ENCODE measurements at places on chromosomes 2 and 18.

DNA sequence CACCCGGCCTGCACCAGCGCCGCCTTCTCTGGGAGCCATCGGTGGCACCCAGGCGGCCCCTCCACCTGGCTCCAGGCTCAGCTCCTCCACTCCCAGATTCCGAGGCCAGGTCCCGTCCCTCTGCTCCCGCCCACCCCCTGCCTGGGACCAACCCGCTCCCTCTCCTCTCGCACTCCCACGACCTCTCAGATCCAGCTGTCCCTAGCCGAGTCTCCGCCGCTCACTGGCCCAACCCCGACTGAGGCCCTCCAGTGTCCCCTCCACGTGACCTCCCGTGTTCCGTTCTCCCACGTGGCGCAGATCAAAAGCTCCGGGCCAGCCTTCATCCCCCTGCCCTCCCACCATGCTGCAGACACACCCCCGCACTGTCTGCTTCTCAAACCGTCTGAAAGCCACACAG is 14.4 kb upstream of the SALL3 start:
- DNase-seq = no peak

DNA sequence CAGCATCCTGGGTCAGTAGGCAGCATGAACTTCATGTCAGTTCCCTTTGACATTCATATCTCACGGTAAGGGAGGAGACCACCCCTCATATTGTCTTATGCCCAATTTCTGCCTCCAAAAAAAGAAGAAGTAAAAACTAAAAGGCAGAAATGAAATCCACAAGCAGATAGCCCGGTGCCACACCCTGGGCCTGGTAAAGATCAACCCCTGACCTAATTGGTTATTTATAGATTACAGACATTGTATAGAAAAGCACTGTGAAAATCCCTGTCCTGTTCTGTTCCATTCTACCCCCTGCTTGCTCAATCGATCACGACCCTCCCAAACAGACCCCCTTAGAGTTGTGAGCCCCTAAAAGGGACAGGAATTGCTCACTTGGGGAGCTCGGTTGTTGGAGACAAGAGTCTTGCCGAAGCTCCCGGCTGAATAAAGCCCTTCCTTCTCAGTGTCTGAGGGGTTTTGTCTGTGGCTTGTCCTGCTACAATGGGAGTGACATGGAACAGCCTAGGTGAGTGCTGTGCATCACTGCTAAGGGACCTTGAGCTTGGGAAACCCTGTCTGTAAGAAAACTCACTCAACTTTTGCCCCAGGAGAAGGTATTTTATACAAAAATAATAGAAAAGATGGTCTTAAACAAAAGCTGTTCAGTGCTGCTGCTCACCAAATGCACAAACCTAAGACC is 11.1 kb downstream of the NDUFV2 start:
- DNase-seq = no peak

- DNase-seq = peak; percentile 37
These were observed at the start of gene SPR for GRCh38 chr2:72887032-72887739. SPR (plus strand) TSS chr2:72887408; CDS start chr2:72887433, 25 bp downstream.

DNA sequence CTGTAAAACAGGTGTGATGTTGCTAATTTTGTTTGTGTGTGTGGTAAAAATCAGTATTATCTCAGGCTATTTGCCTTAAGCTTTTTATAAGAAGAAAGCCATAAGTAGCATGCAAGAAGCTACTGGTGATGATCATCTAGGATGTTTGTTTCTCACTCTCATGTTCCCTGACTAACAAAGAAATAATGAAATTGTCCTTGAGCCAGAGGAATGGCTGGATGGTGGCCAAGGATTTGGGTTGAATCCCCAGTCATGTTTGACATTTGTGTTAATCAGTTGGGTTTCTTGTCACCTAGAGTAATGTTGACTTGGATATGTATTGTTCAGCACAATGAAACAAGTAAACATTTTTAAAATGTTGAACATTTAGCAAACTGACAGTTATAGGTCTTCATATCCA is 496.8 kb upstream of the ZEB2 start:
- no peak for DNase-seq

GRCh38 chr2:176892676-176893226 is 319.8 kb upstream of the HNRNPA3 start:
- no peak for DNase-seq

GRCh38 chr18:55857409-55857808 is 269.4 kb upstream of the TCF4 start:
- no peak for DNase-seq

DNA sequence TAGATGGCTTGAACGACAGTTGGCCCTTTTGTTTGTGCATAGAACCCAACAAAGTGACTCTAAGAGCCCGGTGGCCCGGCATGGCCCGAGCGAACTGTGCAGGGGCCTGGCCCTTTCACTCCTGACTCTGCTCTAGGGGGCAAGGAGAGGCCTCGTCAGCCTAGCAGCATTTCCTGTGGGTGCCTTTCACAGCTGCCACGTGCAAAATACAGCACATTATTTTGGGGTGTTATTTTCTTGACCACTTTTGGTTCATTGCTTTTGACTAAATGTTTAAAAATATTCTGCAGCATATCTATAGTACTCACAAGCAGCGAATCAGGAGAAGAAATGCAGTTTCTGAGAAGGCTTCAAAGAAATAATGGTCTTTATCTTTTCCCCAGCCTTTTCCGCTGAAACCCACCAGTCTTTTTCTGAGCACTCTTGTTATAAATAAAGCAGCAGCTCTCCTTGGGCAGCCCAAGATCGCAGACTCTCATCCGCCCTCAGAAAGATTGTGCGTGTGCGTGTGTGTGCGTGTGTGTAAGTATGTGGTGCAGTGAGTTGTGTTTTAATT is 31.3 kb downstream of the DGKD start:
- DNase-seq = no peak

DNA sequence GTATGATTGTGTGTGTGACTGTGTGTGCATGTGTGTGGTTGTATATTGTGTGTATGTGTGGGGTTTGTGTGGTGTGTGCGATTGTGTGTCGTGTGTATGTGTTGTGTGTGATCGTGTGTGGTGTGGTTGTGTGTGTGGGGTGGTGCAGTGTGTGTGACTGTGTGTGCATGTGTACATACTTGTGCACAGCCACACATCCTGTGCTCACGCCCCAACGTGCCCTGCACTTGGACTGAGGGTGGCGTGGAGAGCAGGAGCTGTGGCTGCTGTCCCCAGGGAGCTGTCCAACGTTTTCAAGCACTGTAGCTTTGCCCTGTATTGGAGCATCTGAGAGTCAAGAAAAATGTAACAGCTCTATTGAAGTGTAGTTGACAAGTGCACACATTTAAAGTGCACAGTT is 243.2 kb upstream of the HDAC4 start:
- DNase-seq = peak; percentile 28

DNA sequence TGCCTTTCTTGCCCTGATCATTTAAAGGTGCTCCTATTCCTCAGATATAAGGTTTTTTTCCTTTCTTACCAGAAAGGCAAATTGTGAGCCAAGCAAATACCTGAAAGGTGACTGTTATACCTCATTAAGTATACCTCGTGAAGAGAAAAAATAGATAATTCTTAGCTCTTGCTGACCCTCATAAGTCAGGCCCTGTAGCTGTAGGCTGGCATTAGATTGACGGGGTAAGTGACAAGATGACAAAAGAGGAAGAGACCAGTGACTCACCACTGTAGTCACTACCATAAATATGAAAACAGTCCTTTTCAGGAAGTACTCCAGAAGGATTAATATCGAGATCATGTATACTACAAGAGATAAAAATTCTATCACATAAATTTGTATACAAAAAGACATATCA is 104.6 kb downstream of the PTPN4 start:
- DNase-seq = no peak

GRCh38 chr2:174682578-174683391 is 81.5 kb downstream of the CHRNA1 start:
- DNase-seq = peak; percentile 59

DNA sequence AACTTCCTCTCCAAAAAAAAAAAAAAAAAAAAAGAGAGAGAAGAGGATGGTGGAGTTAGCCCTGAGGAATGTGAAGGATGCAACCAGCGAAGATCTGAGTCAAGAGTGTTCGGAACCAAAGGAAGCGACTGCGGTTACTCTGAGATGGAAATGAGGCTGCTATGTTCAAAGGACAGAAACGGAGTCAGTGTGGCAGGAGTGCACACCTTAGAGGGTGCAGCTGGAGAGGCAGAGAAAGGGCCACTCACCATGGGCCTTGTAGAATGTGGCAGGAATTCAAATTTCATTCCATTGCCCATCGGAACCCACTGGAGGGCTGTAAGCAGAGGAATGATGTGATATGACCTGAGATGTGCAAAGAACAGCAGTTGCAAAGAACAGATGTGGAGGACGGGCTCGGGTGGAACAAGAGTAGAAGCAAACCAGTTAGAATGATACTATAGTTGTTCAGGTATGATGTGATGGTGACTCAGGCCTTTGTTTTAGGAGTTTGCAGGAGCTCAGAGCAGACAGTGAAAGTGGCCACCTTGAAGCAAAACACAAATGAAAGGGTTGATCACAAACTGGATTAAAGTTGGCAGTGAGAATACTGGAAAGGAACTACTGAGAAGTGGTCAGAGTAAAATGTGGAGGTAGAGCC is 22.6 kb downstream of the ITGA6 start:
- no peak for DNase-seq

DNA sequence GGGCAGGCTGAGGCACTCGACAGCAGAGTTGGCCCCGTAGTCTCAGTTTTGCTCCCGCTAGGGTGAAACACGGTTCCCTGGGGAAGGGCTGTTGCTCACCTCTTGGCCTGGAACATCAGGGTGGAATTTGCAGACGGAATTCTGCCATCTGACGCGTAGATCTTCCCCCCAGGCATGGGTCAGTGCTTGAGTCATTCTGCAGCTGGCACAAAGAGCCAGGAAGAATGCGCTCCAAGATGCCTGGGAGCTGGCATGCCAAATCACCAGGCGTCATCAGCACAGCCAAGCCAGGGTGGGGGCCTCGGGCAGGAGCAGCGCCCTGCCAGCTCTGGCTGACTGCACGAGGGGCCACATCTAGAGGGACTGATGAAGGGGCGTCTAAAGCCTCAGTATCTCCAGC is 42.7 kb downstream of the ODC1 start:
- no peak for DNase-seq

- DNase-seq = no peak
These were observed 118.7 kb downstream of the SPTBN1 start for GRCh38 chr2:54574860-54575247.

DNA sequence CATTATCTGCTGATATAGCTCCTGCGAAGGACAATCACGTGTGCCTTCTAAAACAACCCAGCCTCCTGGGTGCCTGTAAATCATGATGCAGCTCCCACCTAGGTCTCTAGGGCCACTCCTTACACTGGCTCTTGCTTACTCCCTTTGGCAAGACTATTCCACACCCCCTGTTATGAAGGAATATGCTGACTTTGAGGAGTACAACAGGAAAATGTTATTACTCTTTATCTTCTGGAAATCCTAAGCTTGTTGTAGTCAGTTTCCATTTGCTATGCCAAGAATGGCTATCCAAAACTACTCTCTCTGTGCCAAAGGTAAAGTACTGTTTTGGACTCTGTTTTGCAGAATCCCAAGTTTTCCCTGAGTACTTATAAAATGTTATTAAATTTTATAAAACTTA is 7.7 kb downstream of the SGO2 start:
- no peak for DNase-seq
